ENCODE measurements at places on chromosomes 11 and 22. TPM values are rescaled to one million over a fixed set of nuclear protein-coding genes. Genes with fewer than 3 reads are reported as not detected.

Gene ELFN2
- total RNA-seq = 0.72 TPM

Gene OR2AG2
- 0.14 TPM for total RNA-seq

Gene DSCAML1
- total RNA-seq = 1.3 TPM

DNA sequence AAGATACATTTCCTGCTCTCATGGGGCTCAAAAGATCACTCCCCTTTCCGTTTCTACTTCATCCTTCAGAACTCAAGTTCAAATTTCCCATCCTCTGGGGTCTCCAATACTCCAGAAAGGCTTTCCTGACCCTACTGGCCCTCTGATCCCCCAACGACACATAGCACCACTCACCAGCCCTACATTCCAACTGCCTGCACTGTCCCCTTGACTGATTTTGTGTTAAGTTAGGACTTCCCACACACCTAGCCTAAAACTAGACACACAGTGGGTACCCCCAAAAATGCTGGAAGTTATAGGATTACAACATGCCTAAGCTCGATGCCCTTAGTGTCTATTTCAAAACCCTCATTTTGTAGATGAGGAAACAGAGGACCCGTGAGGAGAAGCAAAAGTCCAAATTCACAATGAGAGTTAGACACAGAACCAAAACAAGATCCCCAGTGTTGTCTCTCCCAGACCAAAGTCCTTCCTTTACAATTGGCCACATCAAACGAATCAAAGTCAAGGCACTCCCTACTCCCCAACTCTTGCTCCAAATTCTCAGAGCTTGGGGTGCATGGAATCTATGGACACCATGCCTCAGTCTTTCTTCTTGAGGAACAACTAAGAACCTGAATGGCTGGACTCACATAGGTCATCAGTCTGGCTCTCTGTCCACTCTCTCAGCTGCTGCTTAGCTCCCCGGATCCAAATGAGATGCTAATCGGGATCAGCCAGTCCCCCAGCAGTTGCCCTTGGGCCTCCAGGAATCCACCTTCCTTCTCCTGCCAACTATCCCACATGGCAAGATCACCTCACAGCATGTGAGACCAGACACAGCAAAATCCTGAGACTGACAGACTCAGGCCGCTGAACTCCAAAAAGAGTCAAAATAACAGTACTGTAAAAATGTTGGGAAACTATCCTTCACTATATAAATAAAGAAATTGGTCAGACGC is 1.7 kb downstream of the CLPB start:
- no peak for DNase-seq

DNA sequence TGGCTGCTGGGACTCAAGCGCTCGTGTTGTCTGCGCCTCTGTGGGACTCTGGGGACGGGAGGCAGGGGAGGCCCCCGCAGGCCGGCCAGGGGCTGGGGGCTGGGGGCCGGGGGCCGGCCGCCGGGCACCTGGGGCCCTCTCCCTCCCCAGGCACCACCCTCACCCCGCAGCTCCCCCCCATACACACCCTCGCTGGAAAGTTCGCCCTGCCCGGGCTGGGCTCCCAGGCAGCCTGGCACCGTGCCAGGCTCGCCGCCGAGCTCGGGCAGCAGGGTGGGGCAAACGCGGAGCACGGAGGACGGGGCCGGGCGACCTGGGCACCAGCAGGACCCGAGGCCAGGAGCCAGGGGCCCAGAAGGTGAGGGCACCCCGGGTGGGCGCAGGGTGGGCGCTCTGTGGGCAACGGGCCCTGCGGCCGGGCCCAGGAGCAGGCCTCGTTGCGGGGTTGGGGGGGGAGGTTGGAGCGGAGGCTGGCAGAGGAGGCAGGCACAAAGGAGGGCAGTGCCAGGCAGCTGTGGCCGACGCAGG is 76.7 kb upstream of the WNT7B start:
- peak; percentile 92 for DNase-seq

DNA sequence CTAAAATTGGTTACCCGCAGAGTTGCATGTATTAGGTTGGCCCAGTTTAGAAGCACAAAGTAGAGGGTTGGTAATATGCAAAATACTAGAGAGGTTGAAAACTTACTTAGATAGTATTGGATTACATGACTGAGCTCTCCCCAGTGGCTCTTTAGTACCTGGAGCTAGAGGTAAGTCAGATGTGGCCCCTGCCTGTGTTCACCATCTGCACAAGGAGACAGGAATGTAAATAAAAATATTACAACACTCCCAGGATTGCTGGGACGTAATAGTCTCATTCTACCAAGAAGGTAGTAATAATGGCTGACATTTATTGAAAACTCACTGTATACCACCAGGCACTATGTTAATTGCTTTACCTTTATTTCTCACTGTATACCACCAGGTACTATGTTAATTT is 129.6 kb downstream of the SLC17A6 start:
- no peak for DNase-seq

DNA sequence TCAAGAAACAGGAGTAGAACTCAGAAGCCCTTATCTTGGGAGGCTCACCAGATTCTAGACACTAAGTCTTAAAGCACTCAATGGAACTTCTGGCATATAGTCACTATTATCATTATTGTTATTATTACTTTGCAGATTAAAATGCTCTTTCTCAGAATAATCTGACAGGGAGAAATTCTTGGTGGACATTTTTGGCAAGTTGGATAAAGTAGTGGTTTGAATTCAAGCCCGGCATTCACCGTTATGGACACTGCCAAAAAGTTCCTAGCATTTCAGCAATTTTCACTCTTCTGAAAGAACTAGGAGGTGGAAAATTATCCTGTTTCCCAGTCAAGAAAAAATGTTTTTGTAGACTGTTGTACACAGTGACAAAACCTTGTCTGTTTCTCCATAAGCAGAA is 179.6 kb upstream of the ISX start:
- no peak for DNase-seq

DNA sequence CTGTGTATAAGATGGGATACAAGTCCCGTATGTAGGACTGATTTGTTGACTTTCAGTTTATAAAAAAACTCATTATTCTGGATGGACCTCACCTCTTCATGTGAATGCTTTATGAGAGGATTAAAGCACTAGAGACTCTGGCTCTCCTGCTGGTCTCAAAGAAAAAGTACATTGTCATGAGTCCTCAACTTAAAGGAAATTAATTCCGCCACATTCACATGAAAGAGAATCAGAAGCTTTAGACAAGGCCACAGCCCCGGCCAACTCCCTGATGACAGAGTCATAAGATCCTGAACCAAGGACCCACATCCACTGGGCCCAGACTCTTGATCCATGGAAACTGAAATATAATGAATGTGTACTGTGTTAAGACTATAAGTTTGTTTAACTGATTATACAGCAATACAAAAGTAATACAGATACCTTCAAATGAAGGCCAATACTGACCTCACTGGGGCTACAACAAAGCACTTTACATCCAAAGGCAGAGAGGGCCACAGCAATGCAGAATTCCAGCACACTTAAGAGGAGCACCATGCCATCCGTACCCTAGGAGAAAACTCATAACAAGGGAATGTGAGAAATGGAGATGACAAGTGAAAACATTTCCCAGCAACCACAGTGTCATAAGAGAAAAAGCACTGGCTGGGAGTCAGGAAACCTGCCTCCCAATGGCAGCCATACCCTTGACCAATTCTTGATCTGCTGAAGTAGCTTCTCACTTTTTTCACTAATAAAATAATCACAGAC is 25.4 kb upstream of the MS4A6A start:
- DNase-seq = no peak

DNA sequence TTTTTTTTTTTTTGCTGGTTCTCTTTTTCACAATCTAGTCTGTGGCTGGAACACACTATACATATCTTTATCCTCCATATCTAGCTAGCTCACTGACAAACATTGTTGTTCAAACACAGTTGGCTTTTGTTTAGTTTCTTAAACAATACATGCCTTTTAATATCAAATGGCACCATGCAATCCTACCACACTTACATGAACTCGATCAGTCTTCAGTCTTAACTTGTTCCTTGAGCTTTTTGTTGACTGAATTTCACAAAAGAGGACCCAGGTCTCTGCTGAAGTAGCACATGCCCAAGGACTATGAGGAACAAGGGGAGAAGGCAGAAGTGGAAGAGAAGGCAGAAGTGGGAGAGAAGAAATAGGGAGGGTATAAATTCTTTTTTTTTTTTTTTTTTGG is 25.5 kb downstream of the TMEM123 start:
- no peak for DNase-seq

DNA sequence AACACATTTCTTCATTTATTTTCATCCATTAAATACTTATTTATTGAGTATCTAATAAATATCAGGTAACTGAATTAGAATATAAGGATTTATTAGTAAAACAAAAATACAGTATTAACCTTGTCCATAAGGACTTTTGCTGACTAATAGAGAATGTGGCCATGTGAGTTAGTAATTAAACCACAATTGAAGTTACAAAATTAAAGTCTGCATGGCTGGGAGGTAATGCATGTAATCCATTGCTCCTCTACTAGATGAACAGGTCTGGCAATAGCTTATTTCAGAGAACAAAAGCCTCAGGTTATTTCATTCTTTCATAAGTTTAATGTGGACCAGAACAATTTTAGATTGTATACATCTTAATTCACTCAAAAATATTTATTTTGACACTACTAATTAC is 9.9 kb upstream of the CARD18 start:
- no peak for DNase-seq

GRCh38 chr22:18024276-18024939 is at the start of gene MICAL3:
TSS of gene MICAL3 (minus strand) at chr22:18024561. CDS start at chr22:17906812, 117,749 bp downstream.
- peak; percentile 70 for DNase-seq

- no peak for DNase-seq
These were observed 4.2 kb downstream of the MUC5B start for GRCh38 chr11:1226986-1227550.

All from upper lobe of right lung (tissue), 1 donor.